Bone marrow (tissue), 2 donors: ENCODE measurements at places on chromosomes 11 and 22.

DNA sequence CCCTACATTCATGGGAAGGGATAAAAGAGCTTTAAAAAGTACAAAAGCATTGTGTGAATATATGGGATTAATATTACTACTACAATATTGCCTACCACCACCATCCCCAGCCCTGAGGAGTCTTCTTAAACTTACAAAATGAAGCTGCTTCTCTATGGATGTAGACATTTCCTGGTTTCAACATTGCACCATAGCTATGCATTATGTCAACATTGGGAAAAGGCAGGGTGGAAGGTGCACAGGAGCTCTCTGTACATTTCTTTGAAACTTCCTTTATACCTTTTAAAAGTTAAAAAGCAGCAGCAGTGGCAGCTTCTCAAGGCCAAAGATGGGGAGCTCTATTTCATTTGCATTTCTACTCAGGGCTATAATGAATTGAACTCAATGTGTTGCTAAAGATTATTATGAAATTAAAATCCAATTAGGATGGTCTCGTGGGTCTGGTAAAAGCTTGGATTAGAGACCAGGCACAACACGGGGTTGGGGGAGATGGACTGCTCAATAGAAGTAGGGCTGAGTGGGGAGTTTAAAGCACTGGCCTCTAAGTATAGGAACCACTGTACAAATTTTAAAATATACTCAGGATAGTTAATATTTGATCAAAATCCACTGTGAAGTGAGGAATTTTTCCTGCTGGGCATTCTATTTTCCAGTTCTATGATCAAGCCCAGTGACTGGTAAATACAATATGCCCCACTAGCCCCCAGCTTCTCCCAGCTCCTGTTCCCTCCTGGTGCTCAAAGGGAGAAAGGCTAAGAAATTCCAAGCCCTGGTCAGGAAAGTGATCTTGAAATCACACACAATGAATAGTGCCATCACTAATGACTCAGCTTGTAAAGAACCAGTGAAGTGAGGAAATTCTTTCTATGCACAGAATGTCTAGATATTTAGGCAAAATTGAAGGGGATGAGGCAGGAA, 362.7 kb upstream of the CCDC90B start:
- no peak for DNase-seq

- no peak for DNase-seq
Observed at GRCh38 chr11:114132417-114132816, 72.9 kb downstream of the ZBTB16 start.

DNA sequence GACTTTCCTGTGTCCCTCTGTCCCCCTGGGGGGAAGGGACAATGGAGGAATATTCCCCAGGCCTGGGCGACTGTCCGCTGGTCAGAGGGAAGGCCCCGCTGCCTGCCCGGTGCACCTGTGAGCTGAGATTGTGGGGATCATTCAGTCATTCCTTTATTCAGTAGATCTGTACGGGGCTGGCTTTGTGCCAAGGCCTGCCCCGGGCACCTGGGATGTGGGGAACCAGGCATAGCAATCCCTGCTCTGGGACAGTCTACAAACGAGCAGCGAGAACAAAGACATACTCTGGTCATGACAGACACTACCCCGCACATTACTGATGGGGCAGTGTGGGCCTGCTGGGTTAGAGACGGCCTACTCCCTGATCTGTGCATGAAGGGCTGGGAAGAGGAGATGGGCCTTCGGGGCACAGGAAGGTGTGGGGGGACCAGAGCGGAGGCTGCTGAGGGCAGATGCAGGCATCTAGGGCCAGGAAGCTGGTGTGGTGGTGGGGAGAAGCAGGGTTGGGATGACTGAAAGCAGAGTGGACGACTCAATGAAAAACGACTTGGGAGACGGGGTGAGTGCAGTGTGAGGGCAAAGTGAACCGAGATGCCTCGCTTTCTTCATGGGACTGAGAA, 1.8 kb upstream of the MYO7A start:
- DNase-seq, result no peak

DNA sequence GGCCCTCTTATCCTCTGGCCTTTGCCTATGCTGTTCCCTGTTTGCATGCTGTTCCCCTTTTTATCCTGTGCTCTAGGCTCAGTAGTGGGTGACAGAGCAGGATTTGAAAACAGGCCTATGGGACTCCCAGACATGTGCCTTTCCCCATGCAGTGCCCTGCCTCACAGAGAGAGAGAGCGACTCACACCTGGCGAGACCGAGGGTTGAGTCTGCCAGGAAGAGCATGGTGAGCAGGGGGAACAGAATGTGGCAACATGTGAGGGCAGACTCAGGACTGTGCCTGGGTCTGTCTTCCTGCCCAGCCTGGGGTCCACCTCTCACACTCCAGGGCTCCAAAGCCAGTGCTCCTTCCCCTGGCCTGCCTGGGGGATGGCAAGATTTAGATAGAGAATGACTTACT, 75.0 kb downstream of the NFAM1 start:
- no peak for DNase-seq
